ENCODE measurements at places on chromosomes 5 and 9.
A peak's percentile ranks its signal among the peaks of the same experiment; 100 is the strongest.

DNA sequence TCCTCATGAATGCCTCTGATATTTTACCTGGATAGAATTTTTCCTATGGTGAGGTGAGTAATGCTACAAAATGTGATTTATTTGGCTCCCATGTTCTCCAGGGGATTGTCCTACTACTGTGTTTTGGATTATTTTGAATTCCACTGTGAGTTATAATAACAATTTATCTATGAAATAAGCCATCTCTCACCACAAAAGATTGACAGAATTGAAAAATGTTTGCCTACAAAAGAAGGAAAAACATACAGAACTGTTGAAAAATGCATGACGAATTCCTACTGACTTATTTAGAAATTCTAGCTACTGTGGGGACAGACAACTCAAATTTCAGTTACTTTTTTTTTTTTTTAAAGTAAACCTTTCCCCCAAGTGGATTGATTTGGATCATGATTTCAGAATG, 463.7 kb upstream of the GRIN3A start:
- DNase-seq: no peak

DNA sequence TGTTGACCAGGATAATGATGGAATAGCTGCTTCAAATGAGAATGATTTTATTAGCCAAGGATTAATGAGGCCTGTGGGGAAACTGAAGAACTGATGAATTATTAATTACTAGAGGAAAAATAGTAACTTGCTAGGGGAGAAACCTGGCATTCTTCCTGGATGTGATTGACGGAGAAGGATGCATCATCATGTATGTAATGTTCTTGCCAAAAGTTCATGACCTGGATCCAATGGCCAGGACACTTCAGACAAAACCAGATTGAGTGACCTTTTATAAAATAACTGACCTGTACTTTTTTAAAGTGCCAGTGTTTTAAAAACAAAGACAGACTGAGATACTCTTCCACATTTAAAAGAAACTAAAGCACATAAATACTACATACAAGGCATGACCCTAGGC, 23.7 kb downstream of the KIAA1191 start:
- no peak for DNase-seq

GRCh38 chr9:94991961-94992907, 265.7 kb downstream of the AOPEP start:
- no peak for DNase-seq

GRCh38 chr9:127683723-127684122, 23.1 kb upstream of the CFAP157 start:
- no peak for DNase-seq

GRCh38 chr5:180109920-180110319, 38.4 kb upstream of the RNF130 start:
- DNase-seq: no peak

GRCh38 chr9:7376833-7377232, 422.7 kb downstream of the DMAC1 start:
- no peak for DNase-seq

GRCh38 chr9:2015581-2016407, 647 bp downstream of the SMARCA2 start:
- peak; percentile 26 for DNase-seq

GRCh38 chr9:108779551-108780325, 76.0 kb downstream of the ACTL7B start:
- no peak for DNase-seq

DNA sequence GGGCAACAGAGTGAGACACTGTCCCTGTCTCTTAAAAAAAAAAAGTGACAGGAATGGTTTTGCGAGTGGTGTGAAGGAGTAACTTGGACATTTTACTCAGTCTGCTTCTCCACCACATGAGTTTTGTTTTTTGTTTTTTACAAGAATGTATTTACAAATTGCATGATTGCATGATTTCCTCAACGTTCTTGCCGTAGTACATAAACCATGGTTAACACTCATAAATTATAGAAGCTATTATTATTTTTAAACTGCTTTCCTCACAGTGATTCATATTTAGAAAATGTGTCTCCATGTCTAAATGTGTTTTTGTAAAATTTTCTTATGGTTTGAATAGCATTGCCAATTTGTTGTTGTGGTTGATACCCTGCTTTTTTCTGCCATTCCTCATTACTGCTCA, 220.0 kb downstream of the GOLPH3 start:
- no peak for DNase-seq

DNA sequence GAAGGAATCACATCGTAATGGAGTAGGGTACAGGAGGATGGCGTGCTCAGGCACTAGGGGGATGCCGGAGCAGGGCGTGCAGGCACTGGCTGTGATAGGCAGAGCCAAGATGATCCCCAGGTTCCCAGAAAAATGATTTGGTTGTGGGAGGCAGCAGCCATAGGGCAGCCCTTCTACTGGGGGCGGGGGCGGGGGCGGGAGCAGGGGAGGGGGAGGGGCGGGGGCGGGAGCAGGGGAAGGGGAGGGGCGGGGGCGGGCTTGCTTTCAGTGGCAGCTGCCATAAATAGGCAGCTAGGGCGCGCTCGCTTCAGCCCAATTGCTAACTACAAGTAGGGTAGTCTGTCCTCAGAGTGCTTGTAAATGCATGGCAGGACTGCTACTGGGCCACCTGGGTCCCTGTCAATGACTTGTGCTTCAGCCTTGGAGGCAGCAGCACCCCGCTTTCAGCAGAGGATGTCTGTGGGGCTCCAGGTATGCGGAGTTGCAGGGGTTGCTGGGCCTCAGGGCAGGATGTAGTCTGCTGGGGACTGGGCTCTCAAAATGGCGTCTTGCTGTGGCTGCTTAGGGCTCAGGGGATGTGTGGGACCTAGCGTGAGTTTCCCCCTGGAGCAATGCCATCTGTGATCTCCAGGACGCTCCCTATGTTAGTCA, 354.3 kb downstream of the RAB3C start:
- no peak for DNase-seq

- DNase-seq: no peak
Observed at GRCh38 chr5:163893281-163893680, 387.9 kb downstream of the MAT2B start.

- no peak for DNase-seq
Observed at GRCh38 chr5:77621440-77621839, 17.1 kb downstream of the OTP start.

DNA sequence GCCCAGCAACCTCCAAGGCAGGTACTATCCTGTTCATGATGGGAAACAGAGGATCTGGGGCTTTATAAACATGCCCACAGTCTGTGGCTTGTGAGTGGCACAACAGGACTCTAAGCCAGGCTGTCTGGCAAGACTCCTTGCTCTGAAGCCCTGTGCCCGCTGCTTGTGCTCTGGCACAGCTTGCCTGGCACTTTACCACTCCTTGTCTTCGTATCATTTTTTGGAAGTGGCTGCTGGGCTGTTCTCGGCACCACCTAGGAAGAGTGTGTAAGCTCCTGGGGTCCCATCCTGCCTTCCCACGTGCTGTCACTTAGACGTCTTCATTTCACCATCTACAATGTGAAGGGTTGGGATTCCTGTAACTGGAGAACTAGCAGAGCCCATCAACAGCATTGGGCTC, 59.3 kb upstream of the GLRX start:
- DNase-seq: no peak

Data from stimulated activated CD4-positive, alpha-beta T cell treated with anti-CD3 and anti-CD28 coated beads, Interleukin-1b, Interleukin-23, amount 100 ng/mL, for 24 hours (primary cell).